Panc1 (cell line): ENCODE measurements at places on chromosomes 2 and 18. TPM values are rescaled to one million over a fixed set of nuclear protein-coding genes. Genes with fewer than 3 reads are reported as not detected.

The TMEFF2 gene
- total RNA-seq, result 1.5 TPM

The GPR75 gene
- 2.5 TPM for total RNA-seq

The FAM110C gene
- 0.13 TPM for total RNA-seq

The CNGA3 gene
- not detected for total RNA-seq

The GPR155 gene
- 2.1 TPM for total RNA-seq

The CAPN14 gene
- 0.05 TPM for total RNA-seq

The GULP1 gene
- total RNA-seq, result 51.5 TPM

The PSMA8 gene
- total RNA-seq, result not detected

The DNER gene
- 0.31 TPM for total RNA-seq

The SPC25 gene
- total RNA-seq, result 21.1 TPM

The RFTN2 gene
- not detected for total RNA-seq

The LIPG gene
- 92.0 TPM for total RNA-seq

The CCT4 gene
- 239 TPM for total RNA-seq

The CNRIP1 gene
- total RNA-seq, result not detected

The ACADL gene
- not detected for total RNA-seq

The MXD1 gene
- total RNA-seq, result 6.5 TPM

The GKN2 gene
- not detected for total RNA-seq

The COLEC11 gene
- 0.31 TPM for total RNA-seq

The ESPNL gene
- total RNA-seq, result 0.85 TPM

The DOCK10 gene
- 5.8 TPM for total RNA-seq

The PRKAG3 gene
- not detected for total RNA-seq

The GAL3ST2 gene
- 1.6 TPM for total RNA-seq

The CXCR4 gene
- 1.1 TPM for total RNA-seq
